ENCODE measurements at places on chromosomes 7 and 10.

DNA sequence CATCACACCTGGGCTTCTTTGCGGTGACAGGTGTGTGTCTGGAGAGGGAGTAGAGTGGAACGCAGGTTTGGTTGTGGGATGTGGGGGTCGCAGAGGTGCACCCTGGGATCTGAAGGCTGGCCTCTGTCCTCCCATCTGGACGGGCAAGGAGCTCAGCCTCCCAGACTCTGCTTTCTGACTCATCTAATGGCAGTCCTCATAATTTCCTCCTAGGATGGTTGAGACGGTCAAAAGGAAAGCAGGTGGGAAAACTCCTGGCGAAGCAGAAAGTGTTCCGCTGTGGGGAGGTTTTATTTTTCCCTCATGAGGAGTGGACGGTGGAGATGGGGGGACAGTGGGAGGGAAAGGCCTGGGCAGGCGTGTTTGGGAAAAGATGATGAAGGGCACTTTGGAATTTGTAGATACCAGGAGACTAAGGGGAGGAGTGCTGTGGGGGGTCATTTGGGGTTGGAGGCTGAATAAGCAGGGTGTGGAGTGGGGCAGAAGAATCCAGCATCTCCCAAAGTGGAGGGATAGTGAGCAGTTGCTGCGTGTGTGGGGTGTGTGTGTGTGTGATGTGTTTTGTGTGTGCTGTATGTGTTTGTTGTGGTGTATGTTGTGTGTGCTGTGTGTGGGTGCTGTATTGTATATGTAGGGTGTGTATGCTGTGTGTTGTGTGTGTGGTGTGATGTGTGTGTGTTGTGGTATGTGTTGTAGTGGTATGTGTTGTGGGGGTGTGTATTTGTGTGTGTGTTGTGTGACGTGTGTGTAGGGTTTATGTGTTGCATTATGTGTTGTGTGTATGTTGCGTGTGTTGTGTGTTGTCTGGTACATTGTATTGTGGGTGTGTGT, 97.2 kb upstream of the PODXL start:
- no peak for DNase-seq

DNA sequence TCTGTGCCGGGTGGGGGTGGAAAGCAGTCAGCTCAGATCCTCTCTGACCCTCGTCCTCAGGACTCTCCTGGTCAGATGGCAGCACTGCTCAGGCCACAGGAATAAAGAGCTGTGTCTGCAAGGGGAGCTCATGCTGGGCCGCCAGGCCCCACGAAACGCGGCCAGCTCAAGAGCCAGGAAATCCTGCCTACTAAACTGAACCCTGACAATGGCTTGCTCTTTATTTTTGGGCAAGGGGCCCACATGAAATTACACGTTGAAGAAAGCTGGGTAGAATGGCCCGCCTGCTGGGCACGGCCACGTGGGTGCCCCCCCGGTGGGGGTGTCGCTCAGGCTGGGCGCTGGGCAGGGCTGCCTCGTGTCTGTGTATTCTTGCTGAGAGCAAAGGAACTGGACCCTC, 103.0 kb downstream of the ITIH5 start:
- DNase-seq, result no peak

DNA sequence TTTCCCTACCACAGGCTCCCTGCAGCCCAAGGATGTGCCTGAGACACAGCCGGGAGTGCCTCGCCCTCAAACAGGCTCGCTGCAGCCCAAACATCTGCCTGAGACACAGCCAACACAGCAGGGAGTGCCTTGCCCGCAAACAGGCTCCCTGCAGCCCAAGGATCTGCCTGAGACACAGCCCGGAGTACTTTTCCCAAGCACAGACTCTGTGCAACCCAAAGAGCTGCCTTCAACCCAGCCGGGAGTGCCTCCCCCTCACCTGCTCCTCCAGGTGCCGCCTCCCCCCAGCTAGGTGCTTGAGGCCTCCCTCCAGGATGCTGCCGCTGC, 42.9 kb downstream of the ANTXRL start:
- no peak for DNase-seq

- DNase-seq, result no peak
Observed at GRCh38 chr10:12350925-12351324, 1.6 kb downstream of the CAMK1D start.

GRCh38 chr10:31101123-31101522, 69.5 kb upstream of the ZNF438 start:
- DNase-seq, result peak; percentile 20
